ENCODE measurements at places on chromosomes 12 and 14.

- DNase-seq = no peak
These were observed 15.3 kb upstream of the KRT80 start for GRCh38 chr12:52207106-52207505.

GRCh38 chr12:3881281-3881950, 8.2 kb upstream of the PARP11 start:
- DNase-seq = no peak

GRCh38 chr14:68367536-68367935, 425.3 kb downstream of the ZFP36L1 start:
- no peak for DNase-seq

DNA sequence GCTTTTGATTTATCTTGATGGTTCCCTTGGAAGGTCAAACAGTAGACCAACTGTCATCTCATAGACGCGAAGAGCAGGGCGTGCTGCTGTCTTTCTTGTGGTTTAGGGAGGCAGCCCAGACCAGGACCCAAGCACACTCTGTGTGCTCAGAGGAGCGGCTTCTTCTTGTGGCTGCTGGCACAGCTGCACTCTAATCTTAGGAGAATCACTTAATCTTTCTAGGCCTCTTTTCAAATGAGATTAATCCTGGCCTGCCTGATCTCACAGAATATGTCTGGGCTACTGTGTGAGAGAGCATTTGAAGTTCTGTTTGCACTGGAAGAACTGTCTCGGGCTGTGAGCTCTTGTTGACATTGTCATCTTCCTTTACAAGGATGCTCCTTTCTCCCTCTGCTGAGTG, 60.0 kb upstream of the TRAF3 start:
- DNase-seq = no peak

DNA sequence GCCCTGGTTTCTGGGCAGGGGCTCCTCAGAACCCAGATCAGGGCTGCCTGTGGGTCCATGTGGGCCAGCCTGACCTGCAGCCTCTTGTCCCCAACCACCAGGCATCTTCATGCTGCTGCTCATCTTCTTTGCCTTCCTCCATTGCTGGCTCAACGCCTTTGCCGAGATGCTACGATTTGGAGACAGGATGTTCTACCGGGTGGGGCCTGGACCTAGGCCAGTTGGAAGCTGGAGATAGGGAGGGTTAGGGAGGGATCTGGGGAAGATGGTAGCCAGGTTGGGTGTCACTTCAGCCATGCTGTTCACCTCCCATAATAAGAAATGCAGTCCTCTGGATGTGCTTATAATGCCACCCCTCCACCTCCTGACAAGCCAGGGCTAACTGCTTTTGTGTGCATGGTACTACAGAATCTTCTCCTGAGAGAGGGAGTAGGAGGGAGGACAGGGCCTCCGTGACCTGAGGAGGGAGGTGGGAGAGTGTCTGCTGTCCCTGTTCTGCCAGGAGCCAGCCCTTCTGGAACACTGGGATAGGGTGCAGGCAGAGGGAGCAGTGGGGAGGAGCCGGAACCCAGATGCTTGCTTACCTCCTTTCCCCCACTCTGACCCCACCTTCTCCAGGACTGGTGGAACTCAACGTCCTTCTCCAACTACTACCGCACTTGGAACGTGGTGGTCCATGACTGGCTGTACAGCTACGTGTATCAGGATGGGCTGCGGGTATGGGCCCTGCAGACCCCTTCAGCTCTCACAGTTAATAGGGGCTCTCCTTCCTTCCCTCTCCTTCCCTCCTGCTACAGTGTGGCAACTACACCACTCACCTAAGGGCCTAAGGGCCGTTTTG, 17.6 kb downstream of the SOAT2 start:
- no peak for DNase-seq

- DNase-seq = no peak
These were observed 163.4 kb downstream of the KICS2 start for GRCh38 chr12:64058541-64059265.

DNA sequence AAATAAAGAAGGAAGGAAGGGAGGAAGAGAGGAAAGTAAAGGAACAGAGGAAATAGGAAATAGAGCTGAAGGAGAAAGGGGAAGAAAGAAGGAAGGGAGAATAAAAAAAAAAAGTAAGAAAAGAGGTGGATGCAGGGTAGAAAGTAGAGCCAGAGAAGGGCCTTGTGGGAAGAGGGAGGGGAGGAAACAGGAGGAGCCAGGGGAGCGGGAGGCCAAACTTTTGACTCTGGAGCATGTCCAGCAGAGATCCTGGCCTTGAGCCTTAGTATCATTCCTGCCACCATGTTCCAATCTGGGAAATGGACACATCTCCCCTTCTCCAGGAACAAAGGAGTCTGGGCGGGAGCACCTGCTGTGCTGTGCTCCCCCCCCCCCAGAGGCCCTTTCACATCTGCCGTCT, 11.1 kb upstream of the SMUG1 start:
- DNase-seq = no peak
